Foreskin fibroblast (primary cell): ENCODE measurements at places on chromosomes 4 and X.
A peak's percentile ranks its signal among the peaks of the same experiment; 100 is the strongest.

DNA sequence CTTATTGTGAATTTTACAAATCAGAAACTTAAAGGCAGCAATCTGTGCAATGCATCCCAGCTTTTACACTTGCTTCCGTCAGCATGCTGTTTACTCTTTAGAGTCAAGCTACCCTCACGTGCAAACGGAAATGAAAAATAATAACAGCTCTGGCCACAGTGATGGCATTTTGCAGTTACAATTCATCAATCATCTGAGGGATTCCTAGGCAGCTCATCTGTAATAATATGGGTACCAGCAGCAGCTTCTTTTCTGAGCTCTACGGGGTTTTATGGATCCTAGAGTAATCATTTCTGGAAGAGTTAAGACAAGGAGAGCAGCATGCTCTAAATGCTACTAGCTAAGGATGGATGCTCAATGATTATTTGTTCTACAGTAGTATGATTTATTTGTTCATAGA, 313.6 kb downstream of the AFF2 start:
- no peak for DNase-seq

DNA sequence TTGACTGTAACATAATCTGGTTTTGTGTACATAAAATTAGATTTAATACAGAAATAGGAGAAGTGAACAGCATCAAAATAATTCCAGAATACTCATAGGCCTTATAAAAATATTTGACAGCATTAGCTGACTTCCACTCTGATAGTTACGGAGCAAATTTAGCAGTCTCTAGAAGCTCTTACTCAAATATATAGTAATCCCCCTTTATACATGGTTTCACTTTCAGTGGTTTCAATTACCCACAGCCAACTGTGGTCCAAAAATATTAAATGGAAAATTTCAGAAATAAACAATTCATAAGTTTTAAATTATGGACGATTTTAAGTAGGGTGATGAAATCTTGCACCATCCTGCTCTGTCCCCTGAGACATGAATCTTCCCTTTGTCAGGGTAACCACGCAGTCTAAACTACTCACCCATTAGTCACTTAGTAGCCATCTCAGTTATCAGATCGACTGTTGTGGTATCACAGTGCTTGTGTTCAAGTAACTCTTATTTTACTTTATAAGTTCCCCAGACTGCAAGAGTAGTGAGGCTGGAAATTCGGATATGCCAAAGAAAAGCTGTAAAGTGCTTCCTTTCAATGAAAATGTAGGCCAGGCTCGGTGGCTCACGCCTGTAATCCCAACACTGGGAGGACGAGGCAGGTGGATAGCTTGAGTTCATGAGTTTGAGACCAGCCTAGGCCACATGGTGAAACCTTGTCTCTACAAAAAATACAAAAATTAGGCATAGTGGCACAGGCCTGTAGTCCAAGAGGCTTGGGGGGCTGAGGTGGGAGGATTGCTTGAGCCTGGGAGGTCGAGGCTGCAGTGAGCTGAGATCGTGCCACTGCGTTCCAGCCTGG, 17.2 kb upstream of the RTL9 start:
- DNase-seq, result peak; percentile 79

- DNase-seq, result no peak
Measured at GRCh38 chr4:110754716-110755115, 131.8 kb upstream of the PITX2 start.

GRCh38 chr4:1451752-1452122, 45.5 kb upstream of the NKX1-1 start:
- DNase-seq, result no peak

DNA sequence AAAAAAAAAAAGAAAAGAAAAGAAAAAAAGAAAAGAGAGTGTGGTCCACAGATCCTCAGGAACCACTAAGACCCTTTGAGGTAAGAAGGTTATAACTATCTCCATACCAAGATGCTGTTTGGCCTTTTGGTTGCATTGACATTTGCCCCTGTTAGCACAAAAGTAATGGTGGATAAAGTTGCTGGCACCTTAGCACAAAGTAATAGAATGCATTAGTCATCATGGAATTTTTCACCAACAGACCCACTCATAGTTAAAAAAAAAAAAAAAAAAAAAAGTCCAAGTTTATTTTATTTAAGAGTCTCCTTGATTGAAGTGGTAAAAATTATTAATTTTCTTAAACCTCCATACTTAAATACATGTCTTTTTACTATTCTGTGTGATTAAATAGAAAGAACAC, 78.4 kb upstream of the RBPJ start:
- DNase-seq, result no peak

- DNase-seq, result no peak
Measured at GRCh38 chr4:79851625-79852304, 221.3 kb downstream of the ANTXR2 start.

- DNase-seq, result peak; percentile 87
Measured at GRCh38 chrX:107718156-107718621, 57.4 kb downstream of the TSC22D3 start.
